Left forelimb (tissue), 1 donor: ENCODE measurements at places on chromosomes 7 and 10.

GRCh38 chr7:16940776-16941175, 59.0 kb upstream of the AGR3 start:
- DNase-seq: no peak

- no peak for DNase-seq
Observed at GRCh38 chr7:150325110-150325611, 1.8 kb upstream of the ACTR3C start.

- DNase-seq: peak; percentile 76
Observed at GRCh38 chr10:17454161-17455014, at the start of gene ST8SIA6. ST8SIA6 (minus strand) TSS chr10:17454595; CDS start chr10:17454255, 340 bp downstream.

DNA sequence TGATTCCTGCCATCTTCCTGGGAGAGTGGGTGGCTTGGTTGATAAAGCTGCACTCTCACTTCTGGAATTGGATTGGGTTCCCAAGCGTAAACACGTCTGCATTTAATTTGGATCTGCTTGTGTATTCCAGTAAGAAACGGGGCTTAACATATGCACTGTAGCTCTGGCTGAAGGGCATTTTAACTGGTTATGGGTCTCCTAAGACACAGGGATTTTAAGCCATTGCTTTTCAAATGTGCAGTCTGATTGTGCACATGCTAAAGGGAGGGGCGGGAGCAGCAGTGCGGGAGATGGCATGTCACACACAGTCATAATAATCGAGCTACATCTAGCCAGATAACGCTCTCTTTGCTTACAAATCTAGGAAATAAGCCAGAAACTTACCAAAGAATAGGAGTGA, 247.3 kb upstream of the LYZL1 start:
- DNase-seq: no peak

- DNase-seq: no peak
Observed at GRCh38 chr10:125738206-125738605, 18.7 kb downstream of the EDRF1 start.

DNA sequence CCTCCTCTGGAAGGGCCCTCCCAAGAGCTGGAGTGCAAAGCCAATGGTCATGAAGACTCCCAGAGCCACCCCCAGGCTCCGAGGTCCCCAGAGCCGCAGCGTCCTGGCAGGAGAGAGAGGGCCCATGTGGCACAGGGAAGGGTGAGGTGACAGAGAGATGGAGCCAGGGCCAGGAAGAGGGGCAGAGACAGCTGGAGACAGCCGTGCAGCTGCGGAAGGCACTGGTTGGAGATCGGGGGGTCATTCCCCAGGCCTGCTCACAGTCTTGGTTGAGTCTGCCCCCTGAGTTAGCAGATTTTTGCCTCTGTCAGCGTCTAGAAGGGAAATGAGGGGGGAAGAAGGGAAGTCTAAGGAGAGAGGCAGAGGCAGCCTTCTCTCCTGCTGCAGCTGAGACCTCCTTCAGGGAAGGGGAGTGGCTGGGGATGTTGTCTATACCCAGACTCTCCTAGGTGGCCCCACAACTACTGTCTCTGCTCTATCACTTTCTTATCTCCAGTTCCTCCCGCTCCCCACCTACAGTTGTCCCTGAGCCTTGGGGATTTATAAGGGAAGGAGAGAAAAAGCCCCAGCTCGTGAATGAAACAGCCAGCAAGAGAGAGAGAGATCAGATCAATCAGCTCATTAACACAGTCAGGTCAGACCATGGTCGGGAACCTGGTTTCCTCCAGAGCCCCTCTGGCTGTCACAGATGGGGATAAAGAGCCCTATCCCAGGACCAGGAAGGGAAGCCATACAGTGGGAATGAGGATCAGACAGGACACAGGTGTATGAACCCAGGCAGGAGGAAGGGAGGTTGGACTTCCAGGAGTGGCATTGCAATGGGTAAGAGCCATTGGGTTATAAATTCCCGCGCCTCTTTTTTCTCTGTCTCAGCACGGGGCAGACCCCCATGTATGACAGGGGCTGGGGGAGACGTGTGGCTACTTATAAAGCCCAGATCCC, 1.2 kb downstream of the GAL3ST4 start:
- no peak for DNase-seq

DNA sequence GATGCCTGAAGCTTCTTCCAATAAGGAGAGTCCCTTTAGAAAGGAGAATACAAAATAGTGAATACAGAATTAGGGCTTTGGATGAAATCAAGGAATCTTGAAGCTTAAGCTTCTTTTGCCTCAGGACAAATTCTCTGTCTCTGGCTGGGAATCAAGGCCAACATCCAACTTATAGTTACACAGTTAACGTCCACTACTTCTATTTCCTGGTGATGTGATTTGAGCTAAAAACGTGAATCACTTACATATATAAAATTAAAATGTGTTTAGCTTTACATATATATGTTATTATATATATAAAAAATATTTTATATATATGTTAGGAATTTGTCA, 11.4 kb upstream of the INPP5F start:
- DNase-seq: no peak

DNA sequence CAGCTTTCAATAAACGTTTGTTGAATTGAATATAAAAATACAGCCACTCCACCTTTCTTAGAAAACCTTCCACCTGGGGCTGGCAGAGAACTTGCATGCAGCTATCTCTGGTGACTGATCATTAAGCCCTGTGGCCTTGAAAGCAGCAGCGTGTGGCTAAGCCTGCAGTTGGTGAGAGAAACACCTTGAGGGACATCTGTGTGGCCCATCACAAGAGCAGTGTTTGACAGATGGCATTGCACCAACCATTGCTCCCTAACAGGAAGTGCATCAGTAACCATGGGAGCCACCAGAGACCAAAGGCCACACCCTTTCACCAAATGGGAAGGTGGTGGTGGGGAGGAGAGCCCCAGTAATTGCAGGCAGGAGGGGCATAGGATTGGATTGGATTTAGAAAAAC, 22.4 kb downstream of the RHOBTB1 start:
- DNase-seq: no peak

DNA sequence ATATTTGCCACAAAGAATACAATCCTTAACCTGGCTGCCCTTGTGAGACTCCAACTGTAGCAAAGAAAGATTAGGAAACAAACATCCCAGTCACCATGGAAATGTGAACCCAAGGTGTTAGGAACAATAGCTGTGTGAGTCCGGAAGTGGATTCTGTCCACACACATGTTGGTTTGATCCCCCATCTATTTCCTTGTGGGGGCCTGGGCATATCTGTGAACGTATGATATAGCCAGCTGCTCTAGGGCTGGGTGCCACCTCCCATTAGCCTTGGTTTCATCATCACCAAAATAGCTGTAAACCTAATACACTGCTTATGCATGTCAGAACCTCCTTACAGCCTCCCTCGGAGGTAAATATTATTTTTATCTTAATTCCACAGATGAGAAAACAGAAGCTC, 26.4 kb downstream of the GRK5 start:
- DNase-seq: no peak

GRCh38 chr7:27242555-27243339, at the start of gene EVX1:
EVX1 (plus strand) TSS chr7:27242802; CDS start chr7:27243031, 229 bp downstream.
- DNase-seq: no peak

- no peak for DNase-seq
Observed at GRCh38 chr10:127526161-127526560, 22.9 kb upstream of the NPS start.

DNA sequence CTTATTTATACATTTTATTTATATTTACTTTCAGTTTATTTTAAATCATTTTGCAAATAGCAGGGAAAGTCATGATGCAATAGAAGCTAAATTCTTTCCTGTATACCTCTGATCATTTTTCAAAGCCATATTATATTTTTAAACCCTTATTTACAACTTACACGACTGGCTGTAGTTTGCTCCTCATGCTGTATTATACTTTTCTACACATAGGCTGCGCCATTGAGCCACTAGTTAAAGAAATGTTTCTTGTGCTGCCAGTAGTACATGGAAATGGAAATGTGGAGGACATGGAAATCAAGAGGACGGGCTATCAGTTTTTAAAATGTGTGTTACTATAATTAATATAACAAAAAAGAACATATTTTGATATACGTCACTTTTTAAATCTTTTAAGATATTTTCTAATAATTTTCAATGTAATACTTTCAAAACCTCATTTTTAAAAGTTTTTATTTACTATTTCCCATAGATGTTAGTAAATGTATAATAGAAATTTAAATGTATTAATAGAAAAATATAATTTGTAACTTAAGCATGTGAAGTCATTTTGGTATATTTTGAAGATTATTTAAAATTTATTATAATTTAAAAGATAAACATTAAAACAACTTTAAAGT, 118.5 kb downstream of the VTI1A start:
- DNase-seq: no peak

- DNase-seq: no peak
Observed at GRCh38 chr10:74586088-74586585, 240.3 kb upstream of the KAT6B start.

DNA sequence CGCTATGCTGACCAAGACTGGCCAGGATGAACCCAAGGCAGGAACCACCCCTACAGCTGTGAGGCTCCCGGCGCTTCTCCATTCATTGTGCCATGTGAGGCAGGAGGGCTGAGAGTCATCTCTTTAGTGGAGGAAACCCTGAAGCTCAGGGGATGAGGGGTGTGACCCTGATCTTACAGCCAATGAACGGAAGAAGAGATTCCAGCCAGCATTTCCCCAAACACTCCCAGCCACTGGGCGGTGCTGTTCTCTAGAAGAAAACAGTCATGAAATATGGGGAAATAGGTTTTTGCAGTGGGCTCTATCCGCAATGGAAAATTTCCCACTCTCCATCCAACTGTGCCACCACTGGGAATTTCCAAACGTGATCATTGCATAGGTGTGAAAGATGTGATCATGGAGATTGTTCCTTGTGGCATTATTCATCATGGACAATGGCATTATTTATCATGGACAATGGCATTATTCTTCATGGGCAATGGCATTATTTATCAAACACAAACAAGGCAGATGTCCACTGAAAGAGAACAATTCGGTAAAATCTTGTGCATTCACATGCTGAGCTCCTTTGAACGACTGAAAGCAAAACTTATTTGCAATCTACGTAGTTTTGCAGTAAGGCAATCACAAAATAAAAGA, 14.0 kb upstream of the SLC18A2 start:
- DNase-seq: no peak

GRCh38 chr10:48444266-48444665, 137.8 kb downstream of the MAPK8 start:
- DNase-seq: no peak

- no peak for DNase-seq
Observed at GRCh38 chr10:118980870-118981269, 48.6 kb upstream of the NANOS1 start.

DNA sequence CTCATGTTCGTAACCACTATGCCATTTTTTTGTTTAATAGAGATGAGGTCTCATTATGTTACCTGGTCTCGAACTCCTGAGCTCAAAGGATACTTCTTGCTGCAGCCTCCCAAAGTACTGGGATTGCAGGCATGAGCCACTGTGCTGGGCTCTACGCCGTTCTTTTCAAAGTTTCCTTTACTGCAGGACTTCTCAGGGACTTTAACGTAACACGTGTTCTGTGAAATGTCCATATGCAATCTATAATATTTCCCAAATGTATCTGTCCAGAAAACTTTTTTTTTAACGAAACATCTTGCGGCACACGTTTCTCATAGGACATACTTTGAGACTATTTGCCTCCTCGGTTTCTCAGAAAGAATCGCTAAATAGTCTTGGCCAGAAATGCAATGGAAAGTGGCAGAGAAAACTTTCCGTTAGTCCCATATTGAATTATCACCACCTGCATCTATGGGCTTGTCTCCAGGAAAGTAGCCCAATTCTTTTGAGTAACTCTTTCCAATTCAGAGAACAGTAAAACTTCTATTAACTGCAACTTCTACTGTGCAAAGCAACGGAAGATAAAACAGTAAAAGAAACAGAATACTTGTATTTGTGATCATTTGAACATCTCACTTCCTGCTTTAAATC, 96.3 kb downstream of the ELMO1 start:
- DNase-seq: no peak

- no peak for DNase-seq
Observed at GRCh38 chr7:78863281-78863680, 590.2 kb downstream of the MAGI2 start.

- DNase-seq: no peak
Observed at GRCh38 chr10:69847458-69847857, 45.8 kb downstream of the COL13A1 start.

DNA sequence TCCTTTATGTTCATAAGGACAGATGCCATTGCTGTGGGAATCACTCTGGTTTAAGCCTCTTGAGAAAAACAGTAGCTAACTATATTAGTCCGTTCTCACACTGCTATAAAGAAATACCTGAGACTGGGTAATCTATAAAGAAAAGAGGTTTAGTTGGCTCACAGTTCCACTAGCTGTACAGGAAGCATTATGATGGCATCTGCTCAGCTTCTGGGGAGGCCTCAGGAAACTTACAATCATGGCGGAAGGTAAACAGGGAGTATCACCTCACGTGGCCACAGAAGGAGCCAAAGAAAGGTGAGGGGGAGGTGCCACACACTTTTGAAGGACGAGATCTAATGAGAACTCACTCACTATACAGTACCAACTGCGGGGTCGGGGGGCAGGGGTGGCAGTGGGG, 2.9 kb upstream of the CAV2 start:
- DNase-seq: no peak

- DNase-seq: no peak
Observed at GRCh38 chr10:4138146-4138721, 353.2 kb upstream of the KLF6 start.

DNA sequence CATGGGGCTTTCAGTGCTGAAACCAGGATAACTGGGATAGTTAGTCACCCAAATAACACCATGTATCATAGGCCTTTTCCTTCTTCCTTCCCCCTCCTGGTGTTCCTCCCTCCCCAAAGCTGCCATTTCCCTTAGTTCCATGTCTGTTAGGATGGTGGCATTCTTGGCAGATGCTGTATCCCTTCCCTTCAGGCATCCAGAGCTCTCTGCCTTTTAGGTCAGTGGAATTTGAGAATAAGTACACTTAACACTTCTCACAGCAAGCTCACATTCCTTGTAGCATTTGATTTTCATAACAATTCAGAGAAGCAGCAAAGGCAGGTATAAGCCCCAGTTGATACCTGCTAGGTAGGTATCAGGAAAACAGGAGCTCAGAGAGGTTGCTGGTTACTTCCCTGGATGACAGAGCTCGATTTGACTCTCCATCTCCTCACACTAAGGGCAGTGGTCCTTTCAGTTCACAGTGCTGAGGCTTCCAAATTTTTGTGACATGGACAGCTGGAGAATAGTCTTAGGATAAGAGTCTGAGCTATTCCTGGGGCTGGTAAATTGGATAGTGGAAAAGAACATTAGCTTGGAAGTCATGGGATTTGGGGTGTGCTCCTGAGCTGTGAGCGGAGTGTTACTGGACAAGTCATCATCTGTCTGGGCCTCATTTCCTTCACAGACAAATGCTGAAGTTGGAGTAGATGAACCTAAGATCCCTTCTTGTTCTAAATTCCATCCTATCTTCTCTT, 108.7 kb upstream of the RHOBTB1 start:
- DNase-seq: no peak

DNA sequence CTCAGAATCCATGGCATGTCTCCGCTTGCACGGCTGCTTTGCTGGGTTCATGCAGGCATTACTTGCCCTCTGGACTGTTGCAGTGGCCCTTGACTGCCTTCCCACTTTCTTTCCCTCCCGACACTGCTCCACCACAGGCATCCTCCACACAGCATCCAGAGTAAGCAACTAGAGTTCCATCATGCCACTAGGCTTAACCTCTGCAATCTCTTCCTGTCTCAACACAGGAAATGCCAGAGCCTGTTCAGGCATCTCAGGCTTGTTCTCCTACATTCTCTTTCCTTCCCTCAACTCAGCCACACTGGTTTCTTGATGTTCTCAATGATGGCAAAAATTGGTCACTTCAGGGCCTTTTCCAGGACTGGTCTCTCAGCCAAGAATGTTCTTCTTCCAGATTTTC, 284.5 kb upstream of the KLF6 start:
- DNase-seq: no peak

GRCh38 chr7:129835569-129835968, 117.2 kb downstream of the UBE2H start:
- DNase-seq: no peak

- no peak for DNase-seq
Observed at GRCh38 chr10:17209881-17210280, 8.4 kb upstream of the TRDMT1 start.
